ENCODE measurements at places on chromosomes 6 and 20. TPM values are rescaled to one million over a fixed set of nuclear protein-coding genes. Genes with fewer than 3 reads are reported as not detected.

CCN2 gene
- 35.2 TPM for total RNA-seq

ANKRD66 gene
- total RNA-seq = not detected

DCDC2 gene
- 3.7 TPM for total RNA-seq

DNAH8 gene
- total RNA-seq = not detected

SAMD10 gene
- not detected for total RNA-seq

ZC2HC1B gene
- not detected for total RNA-seq

TCF15 gene
- not detected for total RNA-seq

HLA-DPA1 gene
- not detected for total RNA-seq

CDSN gene
- total RNA-seq = not detected

PDYN gene
- 0.06 TPM for total RNA-seq

RAB23 gene
- total RNA-seq = 8.2 TPM

LAMA5 gene
- 408 TPM for total RNA-seq

PAK5 gene
- not detected for total RNA-seq

TRMT6 gene
- 35.7 TPM for total RNA-seq

Measured in A549 treated with RU486 at 1 μM for 4 hours (cell line).